ENCODE measurements at places on chromosomes 7 and 10.
A peak's percentile ranks its signal among the peaks of the same experiment; 100 is the strongest.

GRCh38 chr10:117167789-117168674 is 29.3 kb upstream of the KCNK18 start:
- peak overlapping the region; percentile 6 for H3K4me3 ChIP-seq
- DNase-seq: peak; percentile 35
- H3K27ac ChIP-seq: peak overlapping the region; percentile 65
- H3K4me1 ChIP-seq: peaks cover 8% of the 10 kb centered on the region
- no peaks in the 10 kb centered on the region for H3K36me3 ChIP-seq

GRCh38 chr7:16069998-16070397 is 351.3 kb downstream of the CRPPA start:
- H3K4me1 ChIP-seq: no peaks in the 10 kb centered on the region
- no peak for DNase-seq
- H3K36me3 ChIP-seq: no peaks in the 10 kb centered on the region
- H3K4me3 ChIP-seq: no peak overlapping the region
- H3K27ac ChIP-seq: no peak overlapping the region

GRCh38 chr10:132477066-132477397 is 60.6 kb upstream of the INPP5A start:
- no peaks in the 10 kb centered on the region for H3K4me1 ChIP-seq
- H3K36me3 ChIP-seq: no peaks in the 10 kb centered on the region
- DNase-seq: no peak

GRCh38 chr10:132716691-132717490 is 69.1 kb downstream of the NKX6-2 start:
- no peaks in the 10 kb centered on the region for H3K4me1 ChIP-seq
- DNase-seq: no peak
- no peaks in the 10 kb centered on the region for H3K27me3 ChIP-seq
- H3K27ac ChIP-seq: no peak overlapping the region

- H3K36me3 ChIP-seq: no peaks in the 10 kb centered on the region
- no peak for DNase-seq
Observed at GRCh38 chr10:48496831-48497779, 107.8 kb downstream of the ARHGAP22 start.

DNA sequence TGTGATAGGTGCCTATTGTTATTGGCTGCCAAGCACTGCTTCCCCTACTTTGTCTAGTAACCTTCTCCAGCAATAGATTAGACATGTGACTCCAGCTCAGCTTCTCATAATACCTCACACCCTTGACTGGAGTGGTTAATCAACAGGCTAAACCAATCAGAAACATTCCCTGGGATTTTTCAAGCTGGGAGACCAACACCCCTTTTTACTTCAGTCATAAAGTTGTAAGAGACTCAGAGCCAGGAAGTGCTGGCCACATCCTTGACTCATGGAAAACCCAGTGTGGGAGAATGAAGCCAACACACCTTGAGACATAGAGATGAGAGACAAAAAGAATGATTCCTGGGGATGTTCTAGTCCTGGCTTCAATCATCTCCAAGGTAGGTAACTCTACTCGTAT is 62.6 kb upstream of the HECTD2 start:
- no peaks in the 10 kb centered on the region for H3K4me1 ChIP-seq
- peaks cover 5% of the 10 kb centered on the region for H3K27me3 ChIP-seq
- H3K36me3 ChIP-seq: no peaks in the 10 kb centered on the region
- H3K4me3 ChIP-seq: no peak overlapping the region

DNA sequence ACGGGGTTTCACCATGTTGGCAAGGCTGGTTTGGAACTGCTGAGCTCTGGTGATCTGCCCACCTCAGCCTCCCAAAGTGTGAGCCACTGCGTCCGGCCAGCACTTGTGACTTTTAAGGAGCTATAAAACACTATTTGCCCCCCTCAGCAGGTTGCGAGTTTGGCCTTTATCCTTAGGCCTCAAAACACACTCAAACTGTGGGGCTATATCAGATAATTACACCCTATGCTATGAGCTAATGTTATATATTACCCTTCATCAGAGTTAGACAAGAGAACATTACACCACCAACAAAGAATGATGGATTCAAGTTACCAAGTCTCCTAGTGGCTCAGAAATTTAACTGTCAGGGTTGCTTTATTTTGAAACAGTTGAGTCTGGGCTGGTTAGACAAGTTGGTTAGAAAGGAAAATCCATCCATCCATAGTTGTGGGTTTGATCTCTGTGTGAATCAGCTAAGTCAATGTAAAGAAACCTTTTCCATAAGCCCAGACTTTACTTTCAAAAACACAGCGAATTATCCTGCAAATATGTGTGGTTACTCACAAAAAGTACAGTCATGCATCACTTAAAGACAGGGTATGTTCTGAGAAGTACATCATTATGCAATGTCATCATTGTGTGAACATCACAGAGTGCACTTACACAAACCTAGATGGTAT is 115.8 kb downstream of the SEMA3D start:
- H3K27ac ChIP-seq: no peak overlapping the region
- H3K36me3 ChIP-seq: no peaks in the 10 kb centered on the region
- no peak overlapping the region for H3K4me3 ChIP-seq
- no peak for DNase-seq
- H3K27me3 ChIP-seq: no peaks in the 10 kb centered on the region

- H3K4me3 ChIP-seq: no peak overlapping the region
- H3K36me3 ChIP-seq: no peaks in the 10 kb centered on the region
Observed at GRCh38 chr10:116526219-116526618, 19.5 kb upstream of the PNLIP start.

GRCh38 chr7:142581341-142581740 is 167.9 kb upstream of the PRSS1 start:
- peak overlapping the region; percentile 42 for H3K4me3 ChIP-seq
- H3K27me3 ChIP-seq: no peaks in the 10 kb centered on the region
- H3K36me3 ChIP-seq: no peaks in the 10 kb centered on the region
- peaks cover 18% of the 10 kb centered on the region for H3K4me1 ChIP-seq
- DNase-seq: no peak

GRCh38 chr7:23184709-23185359 is 3.0 kb downstream of the NUP42 start:
- H3K4me3 ChIP-seq: no peak overlapping the region
- H3K36me3 ChIP-seq: peaks cover 10% of the 10 kb centered on the region
- DNase-seq: no peak
- peaks cover 5% of the 10 kb centered on the region for H3K4me1 ChIP-seq
- no peak overlapping the region for H3K27ac ChIP-seq
- no peaks in the 10 kb centered on the region for H3K27me3 ChIP-seq

DNA sequence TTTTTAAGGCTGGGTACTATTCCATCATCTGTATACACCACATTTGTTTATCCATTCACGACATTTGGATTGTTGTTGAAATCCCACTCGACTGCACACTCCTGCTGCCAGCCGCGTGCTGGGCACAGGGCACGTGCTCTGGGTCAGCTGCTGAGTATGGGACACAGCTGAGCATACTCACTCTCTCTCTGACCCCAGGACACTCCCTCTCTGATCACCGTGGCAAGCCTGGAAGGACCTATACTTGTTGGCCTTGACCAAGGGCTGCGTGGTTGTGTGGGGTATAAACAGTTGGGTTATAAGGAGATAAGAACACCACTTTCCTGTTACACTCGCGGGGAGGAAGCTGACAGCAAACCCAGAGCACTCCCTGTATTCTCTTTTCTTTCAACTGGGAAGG is 153.0 kb upstream of the RHEB start:
- H3K27me3 ChIP-seq: no peaks in the 10 kb centered on the region
- no peak overlapping the region for H3K27ac ChIP-seq
- H3K4me1 ChIP-seq: peaks cover 6% of the 10 kb centered on the region
- H3K36me3 ChIP-seq: peaks cover 17% of the 10 kb centered on the region

GRCh38 chr10:69456880-69457693 is 5.8 kb downstream of the TSPAN15 start:
- H3K36me3 ChIP-seq: no peaks in the 10 kb centered on the region
- no peak for DNase-seq
- H3K4me1 ChIP-seq: peaks cover 2% of the 10 kb centered on the region
- H3K4me3 ChIP-seq: no peak overlapping the region
- H3K27ac ChIP-seq: no peak overlapping the region

DNA sequence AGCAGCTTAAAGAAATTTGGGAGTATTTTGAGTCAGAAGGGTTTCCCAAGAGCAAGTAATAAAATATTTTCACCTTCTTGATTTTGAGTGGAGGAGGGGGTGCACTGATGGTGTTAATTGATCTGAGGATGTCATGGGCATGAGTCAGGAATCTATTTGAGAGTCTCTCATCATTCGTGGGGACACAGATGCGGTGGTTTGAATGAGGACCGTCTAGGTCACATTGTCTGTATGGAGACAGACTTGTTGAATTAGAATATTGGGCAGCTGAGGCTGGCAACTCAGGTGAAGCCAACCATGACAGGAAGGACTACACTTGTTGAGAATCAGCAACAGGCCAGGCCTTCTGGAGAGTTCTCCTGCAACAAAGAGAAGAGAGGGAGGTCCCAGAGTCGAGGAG is 127.0 kb downstream of the INSYN2A start:
- H3K27me3 ChIP-seq: no peaks in the 10 kb centered on the region
- H3K27ac ChIP-seq: no peak overlapping the region
- H3K4me1 ChIP-seq: no peaks in the 10 kb centered on the region
- H3K4me3 ChIP-seq: no peak overlapping the region

GRCh38 chr10:123930340-123931001 is 38.9 kb upstream of the CPXM2 start:
- H3K27ac ChIP-seq: no peak overlapping the region
- H3K4me1 ChIP-seq: peaks cover 8% of the 10 kb centered on the region
- no peak for DNase-seq
- peaks cover 4% of the 10 kb centered on the region for H3K36me3 ChIP-seq
- H3K4me3 ChIP-seq: no peak overlapping the region

GRCh38 chr7:131250331-131250730 is 77.3 kb upstream of the MKLN1 start:
- H3K36me3 ChIP-seq: peaks cover 9% of the 10 kb centered on the region
- H3K4me3 ChIP-seq: no peak overlapping the region
- peaks cover 17% of the 10 kb centered on the region for H3K27me3 ChIP-seq
- DNase-seq: no peak
- no peaks in the 10 kb centered on the region for H3K4me1 ChIP-seq

- H3K4me3 ChIP-seq: no peak overlapping the region
- DNase-seq: no peak
- peaks cover 11% of the 10 kb centered on the region for H3K4me1 ChIP-seq
- H3K36me3 ChIP-seq: peaks cover under 1% of the 10 kb centered on the region
- no peak overlapping the region for H3K27ac ChIP-seq
Observed at GRCh38 chr10:46223064-46223480, 63.7 kb upstream of the ANTXRL start.

GRCh38 chr10:26890956-26891355 is 30.2 kb upstream of the ABI1 start:
- no peak overlapping the region for H3K4me3 ChIP-seq
- peaks cover 4% of the 10 kb centered on the region for H3K4me1 ChIP-seq
- peak; percentile 23 for DNase-seq
- H3K27ac ChIP-seq: no peak overlapping the region
- peaks cover 1% of the 10 kb centered on the region for H3K27me3 ChIP-seq

All from stimulated activated naive B cell treated with anti-CD40 and anti-IgM and Interleukin-4, amounts not matched to agents 10 μg/mL and 1 μg/mL and 100 μg/mL, for 72 hours (primary cell).